GOT3 (cell line): ENCODE measurements at places on chromosomes 5 and 9.
A peak's percentile ranks its signal among the peaks of the same experiment; 100 is the strongest.

DNA sequence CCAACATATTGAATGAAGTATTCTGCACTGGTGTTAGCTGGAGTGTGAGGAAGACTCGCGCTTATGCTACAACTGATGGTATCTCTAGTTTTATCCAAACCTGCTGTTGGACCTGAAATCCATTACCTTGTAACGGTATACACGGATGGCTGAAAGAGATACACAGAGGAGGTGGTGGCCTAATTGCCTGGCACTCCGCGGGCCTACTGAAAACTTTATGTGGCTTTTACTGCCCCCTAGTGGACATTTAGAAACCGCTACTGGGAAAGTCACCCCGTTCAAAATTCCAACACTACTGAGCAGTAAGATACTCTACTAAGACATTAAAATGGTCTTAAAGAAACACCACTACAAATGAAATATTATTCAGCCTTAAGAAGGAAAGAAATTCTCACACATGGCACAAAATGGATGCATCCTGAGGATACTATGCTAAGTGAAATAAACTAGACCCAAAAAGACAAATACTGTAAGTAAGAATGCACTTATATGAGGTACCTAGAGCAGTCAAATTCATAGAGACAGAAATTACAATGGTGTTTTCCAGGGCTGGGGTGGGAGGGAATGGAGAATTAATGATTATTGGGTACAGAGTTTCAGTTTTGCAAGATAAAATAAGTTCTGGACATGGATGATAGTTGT, 100.4 kb downstream of the TTLL11 start:
- no peak for DNase-seq

DNA sequence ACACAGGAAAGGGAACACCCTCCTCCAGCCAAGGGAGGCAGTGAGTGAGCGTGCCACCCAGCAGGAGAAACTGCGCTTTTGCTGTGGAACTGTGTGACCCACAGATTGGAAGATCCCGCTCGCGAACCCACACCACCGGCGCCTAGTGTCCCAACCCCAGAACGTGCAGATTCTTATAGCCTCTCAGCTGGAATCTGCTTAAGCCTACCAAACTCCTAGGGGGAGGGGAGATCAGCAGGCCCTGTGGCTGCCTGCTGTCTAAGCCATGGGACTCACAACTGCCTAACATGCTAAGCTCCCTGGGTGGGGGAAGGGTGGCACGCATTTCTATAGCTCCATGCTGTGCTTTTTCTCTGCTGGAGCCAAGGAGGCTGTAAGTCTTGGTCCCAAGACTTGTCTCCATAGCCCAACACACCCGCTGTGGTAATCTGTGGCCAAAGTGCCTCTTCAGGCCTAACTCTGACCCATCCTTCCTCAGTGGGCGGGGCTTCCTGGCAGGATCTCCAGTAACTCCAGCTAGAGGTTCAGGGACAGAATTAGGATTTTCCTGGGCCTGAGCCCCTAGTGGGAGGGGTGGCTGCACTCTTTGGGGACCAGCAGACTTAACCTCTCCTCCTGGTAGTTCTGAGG, 485.0 kb downstream of the TAF11L14 start:
- no peak for DNase-seq

DNA sequence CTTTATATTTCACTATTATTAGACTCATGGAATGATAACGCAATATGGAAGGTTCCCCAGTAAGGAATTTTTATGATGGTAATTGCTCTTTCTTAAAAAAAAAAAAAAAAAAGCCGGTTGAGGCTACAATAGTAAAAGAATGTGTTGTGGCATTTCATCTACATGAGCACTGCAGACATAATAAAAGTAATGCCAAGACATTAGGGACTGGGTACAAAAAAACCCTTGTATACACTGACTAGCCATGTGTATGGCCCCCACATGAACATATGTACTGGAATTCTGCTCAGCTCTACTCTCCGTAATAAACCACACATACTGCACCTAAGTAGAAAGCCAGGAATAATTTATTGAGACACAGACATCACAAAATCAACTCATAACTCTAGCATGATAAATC, 218.4 kb downstream of the ADAMTS6 start:
- no peak for DNase-seq

GRCh38 chr9:34986540-34987047, 3.0 kb upstream of the DNAJB5 start:
- DNase-seq = no peak

- peak; percentile 62 for DNase-seq
These were observed 7.2 kb upstream of the ABLIM3 start for GRCh38 chr5:149133795-149134777.

- no peak for DNase-seq
These were observed 318.8 kb downstream of the ACTL7B start for GRCh38 chr9:108536836-108537601.

GRCh38 chr5:157198277-157198986, 17.8 kb downstream of the ITK start:
- no peak for DNase-seq

GRCh38 chr5:61981886-61982285, 324.1 kb upstream of the KIF2A start:
- no peak for DNase-seq

DNA sequence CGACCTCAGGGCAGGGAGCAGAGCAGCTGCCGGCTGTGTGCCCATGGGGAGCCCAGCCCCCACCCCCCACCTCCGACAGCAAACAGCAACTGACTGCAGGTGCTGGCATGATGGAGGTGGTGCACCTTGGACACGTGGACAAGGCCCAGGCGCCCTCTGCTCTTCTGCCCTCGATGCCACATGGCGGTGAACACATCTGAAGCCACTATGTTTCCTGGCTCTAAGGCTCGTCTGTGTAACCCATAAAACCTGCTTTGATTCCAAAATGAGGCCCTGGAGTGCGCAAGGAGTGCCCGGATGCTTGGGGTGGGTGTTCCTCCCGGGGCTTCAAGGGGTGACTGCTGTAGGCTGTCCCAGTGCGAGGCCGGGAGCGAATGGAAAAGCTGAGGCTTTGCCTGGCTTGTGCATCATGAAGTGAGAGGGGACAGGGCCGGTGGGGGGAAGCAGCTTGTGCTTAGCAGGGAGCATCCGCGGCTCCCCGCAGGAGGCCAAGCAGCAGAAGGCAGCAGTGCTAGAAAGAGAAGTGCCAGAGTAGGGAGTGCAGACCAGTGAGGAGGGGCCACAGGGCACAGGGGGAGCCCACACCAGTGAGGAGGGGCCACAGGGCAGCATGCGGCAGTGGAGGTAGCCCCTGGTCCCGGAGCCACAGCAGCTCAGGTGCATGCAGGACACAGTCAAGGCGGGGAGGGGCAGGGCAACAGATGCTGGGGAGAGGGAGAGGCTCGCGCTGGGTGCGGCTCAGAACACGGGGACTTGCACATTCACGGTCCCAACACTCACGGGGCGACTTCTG, 30.0 kb downstream of the NKD2 start:
- no peak for DNase-seq

DNA sequence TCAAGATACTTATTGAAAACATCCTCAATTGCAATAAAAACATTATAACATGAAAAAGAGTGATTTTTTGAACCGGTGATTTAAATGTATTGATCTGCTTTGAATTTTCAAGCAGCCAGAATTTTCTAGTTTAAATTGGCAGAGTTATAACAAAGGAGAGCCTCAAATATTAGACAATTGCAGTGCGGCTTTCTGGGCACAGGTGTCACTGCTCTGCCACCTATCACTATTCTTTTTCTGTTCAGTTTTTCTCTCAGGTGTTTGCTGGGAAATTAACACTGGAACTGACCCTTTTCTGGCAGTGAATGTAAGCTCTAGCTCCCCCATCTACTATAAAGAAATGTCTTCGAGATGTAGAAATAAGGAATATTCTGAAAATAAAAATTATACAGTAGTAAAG, 23.0 kb downstream of the ZBED3 start:
- no peak for DNase-seq

- DNase-seq = no peak
These were observed 248.3 kb downstream of the FSTL4 start for GRCh38 chr5:133363807-133364587.

DNA sequence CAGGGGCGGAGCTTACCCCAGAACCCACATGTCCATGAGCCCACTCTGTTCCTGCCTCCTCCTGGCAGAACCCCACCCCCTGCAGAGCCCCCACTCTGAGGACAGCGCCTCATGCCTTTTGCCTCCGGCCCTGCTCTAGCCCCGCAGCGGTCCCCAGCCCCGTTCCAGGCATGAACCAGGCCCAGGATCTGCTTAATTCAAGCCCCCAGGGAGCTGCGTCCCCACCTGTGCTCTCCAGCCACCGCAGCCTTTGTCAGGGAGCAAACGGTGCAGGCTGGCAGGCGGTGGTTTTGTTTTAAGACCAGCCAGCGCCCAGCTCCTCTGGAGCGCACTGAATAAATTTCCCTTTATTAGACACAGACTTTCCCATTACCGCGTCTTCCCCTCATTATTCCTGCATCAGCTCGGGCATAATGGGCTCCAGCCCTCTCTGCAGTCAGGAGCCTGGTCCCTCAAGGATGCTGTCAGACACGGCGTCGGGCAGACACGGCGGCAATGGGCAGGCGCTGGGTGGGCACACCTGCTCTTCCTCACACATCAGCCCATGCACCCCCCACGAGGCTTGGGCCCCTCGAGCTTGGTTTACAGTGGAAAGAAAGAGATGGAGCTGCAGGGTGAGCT, 137.6 kb downstream of the OLFM1 start:
- DNase-seq = no peak

GRCh38 chr5:170562875-170563228, 59.0 kb downstream of the KCNIP1 start:
- no peak for DNase-seq

DNA sequence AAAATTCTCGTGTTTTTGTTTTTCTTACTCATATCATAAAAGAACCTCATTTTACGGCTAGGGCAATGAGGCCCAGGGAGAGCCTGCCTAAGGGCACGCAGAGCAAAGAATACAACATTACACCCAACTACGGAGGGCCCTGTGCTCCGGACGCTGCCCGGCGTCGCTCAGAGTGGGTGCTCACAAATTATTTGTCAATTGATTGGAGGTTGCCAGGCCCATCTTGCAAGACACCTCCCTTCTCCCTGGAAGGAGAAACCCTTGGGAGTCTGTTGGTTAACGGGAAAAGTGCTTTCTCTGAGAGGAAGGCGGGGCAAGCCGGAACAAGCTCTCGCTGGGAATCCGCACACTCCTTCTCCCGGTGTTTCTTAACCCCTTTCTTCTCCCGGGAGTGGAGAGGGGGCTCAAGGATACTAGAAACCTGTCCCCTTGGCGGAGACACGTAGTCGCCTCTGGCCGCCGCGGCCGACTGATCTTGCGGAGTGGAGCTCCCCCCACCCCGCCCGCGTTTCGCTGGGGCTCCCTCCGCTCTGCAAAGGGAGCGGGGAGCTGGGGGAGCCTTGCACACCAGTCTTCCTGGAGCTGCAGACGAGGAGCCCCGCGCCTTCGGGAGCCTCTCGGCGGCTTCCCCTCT, 599.3 kb upstream of the SGCD start:
- no peak for DNase-seq

DNA sequence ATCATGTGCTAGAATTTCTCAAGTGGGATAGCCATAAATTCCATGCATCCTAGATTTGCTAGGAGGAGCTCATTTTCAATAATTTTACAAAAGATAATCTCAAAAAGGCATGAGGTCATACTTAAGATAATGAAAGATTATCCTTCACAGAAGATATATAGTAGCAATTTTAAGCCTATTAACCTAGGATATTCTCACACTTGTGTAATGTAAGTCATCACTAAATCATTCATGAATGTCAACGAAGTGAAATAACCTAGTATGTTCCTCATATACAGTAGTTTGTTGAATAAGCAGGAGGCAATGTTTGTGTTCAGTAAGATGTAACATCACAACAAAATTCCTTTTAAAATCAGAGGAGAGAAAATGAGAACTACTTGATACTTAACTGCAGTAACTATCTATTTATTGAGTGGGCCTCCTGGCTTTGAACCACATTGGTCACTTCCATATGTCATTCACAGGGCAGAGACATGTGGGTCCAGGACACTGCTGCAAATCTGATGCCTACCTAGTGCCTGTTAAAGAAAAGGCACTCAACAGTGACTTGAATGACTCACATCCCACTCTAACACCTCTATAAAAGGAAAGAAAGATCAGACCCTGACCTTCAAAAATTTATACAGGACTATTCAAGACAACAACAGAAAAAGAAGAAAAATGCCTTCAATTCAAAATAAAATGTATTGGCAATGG, 8.2 kb downstream of the LIFR start:
- no peak for DNase-seq

GRCh38 chr5:155738616-155739015, 588.3 kb upstream of the SGCD start:
- DNase-seq = no peak

DNA sequence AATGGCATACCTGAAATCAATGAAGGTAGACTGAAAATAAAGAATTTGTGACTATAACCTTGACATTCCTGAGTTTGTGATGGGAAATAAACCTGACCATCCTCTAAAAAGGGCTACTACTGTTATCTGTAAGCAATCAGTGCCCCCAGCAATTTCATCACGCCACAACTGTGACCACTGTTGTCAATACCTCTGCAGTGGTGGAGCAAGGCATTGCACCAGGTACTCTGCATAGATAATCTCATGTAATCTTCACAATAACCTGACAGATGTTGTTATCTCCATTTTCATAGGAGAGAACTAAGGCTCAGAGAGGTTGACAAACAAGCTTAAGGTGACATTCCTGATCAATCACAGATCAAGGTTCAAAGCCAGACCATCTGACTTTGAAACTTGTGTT, 38.5 kb upstream of the FRRS1L start:
- no peak for DNase-seq

DNA sequence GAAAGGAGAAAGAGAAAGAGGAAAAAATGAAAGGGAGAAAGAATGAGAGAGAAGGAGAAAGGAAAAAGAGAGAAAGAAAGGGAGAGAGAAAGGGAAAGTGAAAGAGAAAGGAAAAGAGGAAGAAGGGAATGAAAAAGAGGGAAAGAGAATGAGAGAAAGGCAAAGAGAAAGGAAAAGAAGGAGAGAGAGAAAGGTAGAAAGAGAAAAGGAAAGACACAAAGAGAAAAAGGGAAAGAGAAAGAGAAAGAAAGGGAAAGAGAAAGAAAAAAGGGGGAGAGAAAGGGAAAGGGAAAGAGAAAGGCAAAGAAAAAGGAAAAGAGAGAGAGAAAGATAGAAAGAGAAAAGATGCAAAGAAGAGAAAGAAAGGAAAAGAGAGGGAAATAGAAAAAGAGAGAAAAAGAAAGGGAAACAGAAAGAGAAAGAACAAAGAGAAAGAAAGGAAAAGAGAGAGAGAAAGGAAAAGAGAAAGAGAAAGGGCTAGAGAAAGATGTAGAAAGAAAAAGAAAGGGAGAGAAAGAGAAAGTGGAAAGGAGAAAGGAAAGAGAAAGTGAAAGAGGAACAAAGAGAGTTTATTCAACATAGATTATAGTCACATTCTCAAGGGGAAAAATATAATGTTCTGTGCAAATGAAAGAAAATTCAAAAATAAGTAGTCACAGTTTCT, 165.2 kb downstream of the TMEM38B start:
- DNase-seq = no peak

GRCh38 chr9:76592091-76592973, 133.3 kb downstream of the GCNT1 start:
- DNase-seq = no peak

- no peak for DNase-seq
These were observed 202.4 kb downstream of the SLIT3 start for GRCh38 chr5:169098331-169099121.

GRCh38 chr9:128624566-128624965, 32.1 kb downstream of the DYNC2I2 start:
- DNase-seq = no peak

GRCh38 chr5:159262859-159263568, at the start of gene UBLCP1:
Gene UBLCP1, plus strand, starts transcription at chr5:159263290. Its CDS starts 5,626 bp downstream, at chr5:159268916.
- DNase-seq = peak; percentile 48
